Hematopoietic multipotent progenitor cell treated with erythropoietin and hydrocortisone succinate and interleukin-3 and kit ligand, for 4 days (in vitro differentiated cells): ENCODE measurements at places on chromosomes 1 and 21.

GRCh38 chr1:178945763-178946266 is 74.9 kb upstream of the ANGPTL1 start:
- DNase-seq = no peak

- DNase-seq = no peak
These were observed 14.5 kb upstream of the CBR3 start for GRCh38 chr21:36120304-36120888.

DNA sequence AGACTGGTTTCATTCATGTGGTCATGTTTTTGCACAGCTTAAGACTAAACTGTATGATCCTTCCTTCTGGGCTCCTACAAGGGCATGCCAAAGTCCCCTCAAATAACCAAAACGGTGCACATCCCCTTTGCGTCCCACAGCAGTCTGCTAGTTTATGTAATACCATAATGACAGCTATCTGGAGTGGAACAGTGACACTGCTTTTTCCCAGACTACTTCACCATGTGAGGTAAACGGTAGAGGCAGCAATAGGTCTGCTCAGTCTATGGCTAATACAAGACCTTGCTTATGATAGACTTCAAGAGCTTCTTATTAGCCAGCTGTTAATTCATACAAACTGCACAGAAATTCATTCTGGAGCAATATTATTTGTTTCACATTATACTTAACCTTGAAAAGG is 395.5 kb downstream of the SMYD3 start:
- peak; percentile 50 for DNase-seq

DNA sequence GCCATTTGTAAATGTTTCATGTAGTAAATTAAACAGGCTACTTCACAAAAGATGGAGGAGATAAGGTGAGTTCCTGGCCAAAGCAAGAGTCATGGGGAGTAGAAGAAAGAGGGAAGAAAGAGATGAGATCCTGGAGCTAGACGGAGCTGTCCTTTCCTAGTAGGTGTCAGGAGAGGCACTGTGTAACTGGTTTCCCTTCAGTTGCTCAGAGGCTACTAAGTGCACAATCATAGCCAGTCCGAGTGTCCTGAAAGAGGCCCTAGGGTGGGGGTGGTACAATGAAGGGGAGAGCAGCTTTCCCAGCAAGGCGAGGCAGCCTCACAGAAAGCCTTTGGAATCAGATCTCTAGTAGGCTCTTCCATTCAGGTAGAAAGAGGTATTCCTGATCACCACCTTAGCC is 390.9 kb downstream of the KCNH1 start:
- DNase-seq = no peak

- peak; percentile 76 for DNase-seq
These were observed 188.5 kb downstream of the NFIA start for GRCh38 chr1:61270761-61271411.

DNA sequence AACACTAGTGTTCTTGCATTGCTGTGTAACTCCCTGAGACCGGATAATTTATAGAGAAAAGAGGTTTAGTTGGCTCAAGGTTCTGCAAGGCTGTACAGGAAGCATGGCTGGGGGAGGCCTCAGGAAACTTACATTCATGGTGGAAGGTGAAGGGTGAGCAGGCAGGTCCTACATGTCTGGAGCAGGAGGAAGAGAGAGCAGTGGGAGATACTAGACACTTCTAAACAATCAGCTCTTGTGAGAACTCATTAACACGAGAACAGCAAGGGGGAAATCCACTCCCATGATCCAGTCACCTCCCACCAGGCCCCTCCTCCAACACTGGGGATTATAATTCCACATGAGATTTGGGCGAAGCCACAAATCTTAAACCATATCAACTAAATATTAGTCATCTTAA is 30.1 kb downstream of the RNF2 start:
- no peak for DNase-seq

DNA sequence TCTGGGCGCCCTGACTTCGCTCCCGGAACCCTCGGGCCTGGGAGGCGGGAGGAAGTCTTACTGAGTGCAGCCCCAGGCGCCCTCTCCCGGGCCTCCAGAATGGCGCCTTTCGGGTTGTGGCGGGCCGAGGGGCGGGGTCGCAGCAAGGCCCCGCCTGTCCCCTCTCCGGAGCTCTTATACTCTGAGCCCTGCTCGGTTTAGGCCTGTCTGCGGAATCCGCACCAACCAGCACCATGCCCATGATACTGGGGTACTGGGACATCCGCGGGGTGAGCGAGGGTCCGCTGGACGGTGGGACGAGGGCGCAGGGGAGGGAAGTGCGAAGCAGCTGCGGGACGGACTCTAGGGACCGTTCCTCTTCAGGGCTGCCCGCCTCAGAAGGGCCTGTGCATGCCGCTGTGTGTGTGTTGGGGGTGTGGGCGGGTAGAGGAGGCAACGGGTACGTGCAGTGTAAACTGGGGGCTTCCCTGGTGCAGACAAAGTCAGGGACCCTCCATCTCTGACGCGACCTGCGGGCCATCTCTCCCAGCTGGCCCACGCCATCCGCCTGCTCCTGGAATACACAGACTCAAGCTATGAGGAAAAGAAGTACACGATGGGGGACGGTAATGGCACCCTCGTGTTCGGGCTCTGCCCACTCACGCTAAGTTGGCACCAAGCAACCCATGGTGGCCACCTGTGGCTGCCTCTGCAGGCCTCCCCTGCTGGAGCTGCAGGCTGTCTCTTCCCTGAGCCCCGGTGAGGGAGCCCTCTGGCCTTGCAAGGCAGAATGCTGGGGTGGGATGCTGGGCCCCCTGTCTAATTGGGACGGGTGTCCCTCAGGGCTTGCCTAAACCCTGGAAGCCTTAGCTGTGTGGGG is at the start of gene GSTM1:
Gene GSTM1, plus strand, starts transcription at position 177 of the 859 bp plus-strand sequence. Its CDS starts 57 bp downstream, at position 234.
- no peak for DNase-seq

GRCh38 chr21:41568606-41569385 is 60.8 kb upstream of the TMPRSS2 start:
- no peak for DNase-seq

DNA sequence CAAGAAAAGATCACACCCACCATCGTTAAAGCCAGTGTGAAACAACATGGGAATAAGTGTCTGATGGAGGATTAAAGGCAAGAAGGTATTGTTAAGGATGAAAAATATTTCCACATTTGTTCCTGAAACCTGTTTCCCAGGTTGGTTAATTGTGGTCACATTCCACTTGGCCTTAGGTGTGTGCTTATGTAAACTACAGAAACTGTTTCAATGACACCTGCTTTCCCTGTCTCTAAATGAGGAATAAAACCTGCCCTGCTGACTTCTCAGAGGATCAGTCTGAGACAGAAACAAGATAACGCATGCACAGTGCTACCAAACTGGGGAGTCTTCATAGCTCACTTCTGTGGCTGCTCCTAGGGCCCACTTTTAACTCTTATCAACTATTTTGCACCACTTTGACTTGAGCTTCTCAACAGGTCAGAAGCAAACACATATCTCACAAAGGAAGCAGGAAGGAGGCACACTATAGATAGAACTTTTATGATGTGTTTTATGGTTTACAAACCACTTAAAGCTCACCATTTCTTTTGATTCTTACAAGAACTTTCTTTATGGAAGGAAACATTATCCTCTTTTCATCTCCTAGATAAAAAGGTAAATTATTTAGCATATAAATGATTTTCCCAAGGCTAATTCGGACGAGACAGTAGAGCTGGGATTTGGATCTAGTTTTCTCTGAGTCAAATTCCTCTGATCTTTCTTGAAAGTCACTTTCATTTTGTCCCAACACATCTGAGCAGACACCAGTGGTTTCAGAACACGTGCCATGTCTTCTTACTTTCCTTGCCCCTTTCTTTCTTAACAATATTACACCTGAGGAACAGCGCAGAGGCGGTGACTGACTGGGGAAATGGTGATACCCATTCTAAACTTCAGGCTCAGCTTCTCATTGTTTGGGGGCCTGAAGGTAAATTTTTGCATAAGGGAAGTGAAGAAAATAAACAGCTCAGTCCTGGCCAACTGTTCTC is 33.4 kb downstream of the CYP2J2 start:
- peak; percentile 24 for DNase-seq

GRCh38 chr1:216330262-216330661 is 93.0 kb downstream of the USH2A start:
- DNase-seq = no peak

GRCh38 chr1:111515291-111516004 is 12.0 kb upstream of the ADORA3 start:
- DNase-seq = peak; percentile 66

- no peak for DNase-seq
These were observed 58.5 kb downstream of the PLA2G4A start for GRCh38 chr1:186887203-186887602.

GRCh38 chr1:85494904-85495266 is 29.9 kb upstream of the DDAH1 start:
- DNase-seq = no peak

DNA sequence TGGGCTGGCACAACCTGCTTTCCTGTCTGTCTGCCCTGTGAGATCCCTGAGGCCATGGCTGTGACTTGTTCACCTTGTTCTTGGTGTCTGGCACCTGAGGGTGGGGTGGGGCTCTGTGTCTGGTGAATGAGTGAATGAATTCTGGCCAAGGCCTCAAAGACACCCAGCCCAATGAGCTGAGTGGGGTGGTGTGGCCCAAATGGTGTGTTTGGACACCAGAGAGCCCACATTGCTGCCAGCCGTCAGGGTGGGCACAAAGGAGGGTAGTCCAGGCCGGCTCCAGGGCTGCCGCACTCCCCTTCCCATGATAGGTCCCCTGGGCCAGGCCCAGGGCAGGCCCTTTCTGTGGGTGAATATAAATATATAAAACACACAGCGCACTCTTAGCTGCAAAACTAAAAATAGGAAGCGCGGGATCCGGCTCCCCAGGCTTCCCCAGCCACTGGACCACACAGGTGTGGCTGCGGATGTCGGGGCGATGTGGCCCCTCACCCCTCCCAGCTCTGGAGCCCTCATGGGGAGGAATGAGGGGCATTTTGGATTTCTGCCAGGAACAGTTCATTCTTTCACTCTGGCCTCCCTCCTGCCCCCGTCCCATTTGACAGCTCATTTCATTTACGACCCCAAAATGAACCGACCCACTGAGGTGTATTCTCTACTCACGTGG is 33.3 kb downstream of the RUNX3 start:
- no peak for DNase-seq

- peak; percentile 24 for DNase-seq
These were observed 146.3 kb upstream of the DNAH14 start for GRCh38 chr1:224783006-224783651.

GRCh38 chr1:247494767-247495166 is 36.9 kb upstream of the OR2B11 start:
- peak; percentile 90 for DNase-seq

- DNase-seq = peak; percentile 80
These were observed 27.7 kb upstream of the PTGFRN start for GRCh38 chr1:116881879-116882520.

DNA sequence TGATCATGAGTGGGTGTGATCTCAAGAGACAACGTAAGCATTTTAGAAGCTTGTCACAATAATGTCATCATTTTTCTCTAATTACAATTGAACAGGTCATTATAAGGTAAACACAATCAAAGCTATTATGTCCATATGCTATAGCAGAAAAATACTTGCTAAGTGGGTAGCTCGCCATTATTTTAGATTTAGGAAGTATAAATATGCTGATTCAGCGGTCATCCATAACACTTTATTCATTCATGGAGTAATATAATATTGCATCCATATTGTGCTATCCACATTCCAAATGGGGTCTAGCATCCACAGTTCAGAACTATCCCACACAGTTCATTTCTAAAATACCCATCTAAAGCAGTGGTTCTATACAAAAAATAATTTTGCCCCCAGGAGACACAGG is 8.4 kb downstream of the KRTAP15-1 start:
- DNase-seq = no peak
